ENCODE measurements at places on chromosomes 1 and 21.

- DNase-seq = no peak
Measured at GRCh38 chr1:34303218-34303617, 126.5 kb downstream of the C1orf94 start.

- peak; percentile 58 for DNase-seq
Measured at GRCh38 chr1:86389307-86389706, 6.8 kb downstream of the ODF2L start.

DNA sequence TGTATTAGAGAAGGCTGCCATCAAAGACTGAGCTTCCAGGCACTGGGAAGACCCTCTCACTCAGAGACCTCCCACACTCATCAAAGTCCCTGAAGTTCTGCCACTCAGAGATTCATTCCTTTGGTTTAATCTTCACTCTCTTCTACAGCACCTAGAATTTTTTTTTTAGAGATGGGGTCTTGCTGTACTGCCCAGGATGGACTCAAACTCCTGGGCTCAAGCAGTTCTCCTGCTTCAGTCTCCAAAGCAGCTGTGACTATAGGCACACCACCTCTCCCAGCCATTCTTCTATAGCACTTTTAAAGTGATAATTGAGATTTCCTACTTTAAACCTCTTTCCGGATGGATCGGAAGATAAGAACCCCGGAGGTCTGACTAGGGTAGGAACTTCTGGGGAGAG is 3.7 kb upstream of the HP1BP3 start:
- no peak for DNase-seq

GRCh38 chr1:244181867-244182266 is 130.8 kb downstream of the ZBTB18 start:
- DNase-seq = no peak

DNA sequence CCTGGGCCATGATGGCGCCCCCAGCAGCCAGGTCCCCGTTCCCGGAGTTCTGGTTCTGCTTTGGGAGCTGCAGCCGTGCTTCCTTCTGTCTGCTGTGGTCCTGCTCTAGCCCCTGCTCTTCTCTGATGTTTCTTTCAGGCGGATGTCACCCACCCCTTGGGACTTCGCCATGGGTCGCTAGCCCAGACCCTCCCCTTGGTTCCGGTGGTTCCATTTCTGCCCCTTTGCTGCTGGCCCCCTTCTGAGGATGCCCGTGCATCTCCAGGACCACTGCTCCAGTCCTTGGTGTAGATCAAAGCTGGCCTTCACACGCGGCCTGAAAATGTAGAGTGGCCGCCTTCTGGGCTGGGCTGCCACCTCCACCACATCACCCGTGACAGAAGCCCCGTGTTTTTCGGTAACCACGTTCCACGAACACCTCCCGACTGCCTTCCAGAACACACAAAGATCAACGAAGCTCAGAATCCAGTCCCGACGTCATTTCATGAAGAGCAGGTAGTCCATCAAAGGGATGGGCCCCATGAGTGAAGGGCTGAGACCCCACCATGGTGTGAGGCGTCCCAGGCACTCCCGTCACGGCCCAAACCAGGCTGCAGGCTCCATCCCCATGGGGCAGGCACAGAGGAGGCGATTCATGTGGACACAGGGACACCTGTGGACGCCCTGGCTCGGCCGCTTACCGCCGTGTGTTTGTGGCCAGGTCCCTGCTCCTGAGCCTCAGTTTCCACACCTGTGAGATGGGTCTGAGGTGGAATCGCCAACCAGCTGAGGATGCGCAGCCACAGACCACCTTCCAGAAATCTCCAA is 24.4 kb downstream of the KRTAP10-1 start:
- no peak for DNase-seq

GRCh38 chr1:117010310-117010969 is 8.9 kb downstream of the CD101 start:
- DNase-seq = no peak

DNA sequence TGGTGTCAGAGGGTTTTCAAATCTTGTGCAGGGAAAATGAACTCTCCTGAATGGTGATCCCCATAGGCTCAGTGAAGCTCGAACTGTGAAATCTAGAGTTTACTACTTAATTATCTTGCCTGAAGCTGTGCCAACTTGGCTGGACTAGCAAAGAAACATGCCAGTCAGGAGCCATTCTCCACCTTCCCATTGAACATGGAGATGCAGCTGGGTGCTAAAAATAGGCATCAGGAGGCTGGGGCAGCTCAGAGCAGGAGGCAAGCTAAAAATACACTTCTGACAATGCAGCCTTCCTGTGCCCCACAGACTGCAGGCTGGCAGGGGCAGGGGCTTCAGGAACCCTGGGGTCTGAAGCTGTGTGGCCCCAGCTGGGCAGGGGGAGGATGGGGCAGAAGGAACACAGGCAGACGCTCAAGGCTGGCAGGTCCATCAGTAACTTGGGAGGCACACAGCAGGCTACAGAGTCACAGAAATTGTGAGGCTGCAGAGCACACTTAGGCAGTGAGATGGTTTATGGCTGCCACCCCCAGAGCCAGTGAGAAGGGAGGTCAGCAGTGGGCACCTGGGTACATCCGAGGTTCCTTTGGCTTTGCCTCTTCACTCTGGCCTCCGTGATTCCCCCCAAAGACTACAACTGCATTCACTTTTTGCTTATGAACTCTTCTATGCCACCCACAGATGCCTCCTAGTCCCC is 155.4 kb upstream of the KCND3 start:
- DNase-seq = no peak

- DNase-seq = no peak
Measured at GRCh38 chr1:7528386-7529198, 242.5 kb upstream of the VAMP3 start.

- DNase-seq = no peak
Measured at GRCh38 chr1:7379441-7379971, 391.6 kb upstream of the VAMP3 start.

GRCh38 chr1:173058556-173058955 is 7.8 kb upstream of the TNFSF18 start:
- no peak for DNase-seq

- DNase-seq = no peak
Measured at GRCh38 chr1:29709704-29710280, 473.5 kb downstream of the PTPRU start.

DNA sequence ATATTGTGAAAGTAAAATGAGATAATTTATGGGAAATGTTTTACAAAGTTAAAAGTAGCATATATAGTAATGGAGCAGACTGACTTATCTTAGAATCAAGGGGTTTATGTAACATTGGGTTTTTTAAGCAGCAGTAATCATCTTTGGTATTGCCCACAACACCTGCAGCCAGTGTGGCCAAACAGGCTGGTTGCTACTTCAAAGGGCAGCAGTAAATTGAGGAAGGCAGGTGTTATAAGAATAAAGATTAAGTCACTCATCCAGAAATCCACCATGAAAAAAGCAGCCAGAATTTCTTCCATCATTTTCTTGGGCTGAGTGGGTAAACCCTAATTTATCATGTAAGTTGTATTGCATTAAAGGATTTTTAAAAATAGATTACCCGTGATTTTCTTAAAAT is 16.7 kb downstream of the DYNLT5 start:
- no peak for DNase-seq

GRCh38 chr1:64505944-64506655 is 36.2 kb downstream of the CACHD1 start:
- peak; percentile 49 for DNase-seq

- no peak for DNase-seq
Measured at GRCh38 chr1:8678673-8679394, 138.6 kb downstream of the RERE start.

- peak; percentile 51 for DNase-seq
Measured at GRCh38 chr1:169699707-169700106, 11.7 kb downstream of the SELL start.

- DNase-seq = no peak
Measured at GRCh38 chr1:29514361-29515169, 278.2 kb downstream of the PTPRU start.

GRCh38 chr1:11650331-11650991 is 3.8 kb downstream of the FBXO2 start:
- peak; percentile 76 for DNase-seq

- no peak for DNase-seq
Measured at GRCh38 chr1:210397252-210397651, 68.5 kb downstream of the HHAT start.

GRCh38 chr1:164524810-164525209 is 34.2 kb upstream of the PBX1 start:
- no peak for DNase-seq

GRCh38 chr1:31881688-31882000 is 56.5 kb downstream of the PTP4A2 start:
- no peak for DNase-seq

GRCh38 chr21:42973309-42973990 is 912 bp upstream of the PKNOX1 start:
- DNase-seq = no peak

GRCh38 chr1:175842550-175842949 is 99.2 kb upstream of the TNR start:
- no peak for DNase-seq

GRCh38 chr1:83676106-83676505 is 322.8 kb downstream of the TTLL7 start:
- no peak for DNase-seq

- DNase-seq = no peak
Measured at GRCh38 chr1:21837476-21837875, 25.4 kb downstream of the LDLRAD2 start.

- peak; percentile 46 for DNase-seq
Measured at GRCh38 chr1:115089420-115090185, at the start of gene TSPAN2. TSPAN2 (minus strand) TSS chr1:115089503; CDS start chr1:115089432, 71 bp downstream.

- no peak for DNase-seq
Measured at GRCh38 chr1:10189659-10190058, 20.7 kb upstream of the KIF1B start.

DNA sequence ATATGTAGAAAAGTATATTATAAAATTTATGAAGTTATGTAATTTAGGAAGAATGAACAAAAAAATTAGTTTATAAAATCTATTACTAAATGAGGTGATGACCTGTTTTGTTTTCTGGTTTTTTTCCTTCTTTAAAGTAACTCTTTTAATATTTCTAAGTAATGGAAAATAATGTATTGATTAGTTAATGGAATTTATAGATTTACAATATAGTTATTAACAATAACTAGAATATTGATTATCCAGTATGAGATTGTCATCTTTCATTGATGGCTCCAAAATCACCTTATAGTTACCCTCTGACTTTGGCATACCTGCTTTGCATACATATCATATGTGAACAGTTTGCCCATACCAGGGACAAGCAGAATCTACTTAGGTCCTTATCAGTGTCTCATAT is 23.4 kb downstream of the CAMSAP2 start:
- no peak for DNase-seq

DNA sequence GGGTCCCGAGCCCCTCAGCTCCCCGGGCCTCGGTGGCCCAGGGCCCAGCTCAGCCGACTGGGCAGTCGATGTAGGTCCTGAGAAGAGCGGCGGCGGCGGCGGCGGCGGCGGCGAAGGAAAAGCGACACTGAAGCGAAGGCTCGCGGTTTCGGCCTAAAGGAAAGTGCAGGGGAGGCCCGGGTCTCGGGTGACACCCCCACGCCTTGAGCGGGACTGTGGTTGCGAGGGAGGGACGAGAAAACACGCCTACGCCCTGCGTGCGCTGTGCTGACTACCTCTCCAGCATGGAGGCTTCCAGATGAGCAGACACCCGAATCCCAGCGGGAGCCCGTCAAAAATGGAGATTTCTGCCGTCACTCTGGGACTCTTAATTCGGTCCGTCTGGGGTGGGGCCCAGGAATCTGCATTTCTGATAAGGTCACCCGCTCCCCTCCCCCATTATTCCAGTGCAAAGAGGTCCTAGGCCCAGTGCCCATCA is 31.2 kb downstream of the DNTTIP2 start:
- peak; percentile 68 for DNase-seq

DNA sequence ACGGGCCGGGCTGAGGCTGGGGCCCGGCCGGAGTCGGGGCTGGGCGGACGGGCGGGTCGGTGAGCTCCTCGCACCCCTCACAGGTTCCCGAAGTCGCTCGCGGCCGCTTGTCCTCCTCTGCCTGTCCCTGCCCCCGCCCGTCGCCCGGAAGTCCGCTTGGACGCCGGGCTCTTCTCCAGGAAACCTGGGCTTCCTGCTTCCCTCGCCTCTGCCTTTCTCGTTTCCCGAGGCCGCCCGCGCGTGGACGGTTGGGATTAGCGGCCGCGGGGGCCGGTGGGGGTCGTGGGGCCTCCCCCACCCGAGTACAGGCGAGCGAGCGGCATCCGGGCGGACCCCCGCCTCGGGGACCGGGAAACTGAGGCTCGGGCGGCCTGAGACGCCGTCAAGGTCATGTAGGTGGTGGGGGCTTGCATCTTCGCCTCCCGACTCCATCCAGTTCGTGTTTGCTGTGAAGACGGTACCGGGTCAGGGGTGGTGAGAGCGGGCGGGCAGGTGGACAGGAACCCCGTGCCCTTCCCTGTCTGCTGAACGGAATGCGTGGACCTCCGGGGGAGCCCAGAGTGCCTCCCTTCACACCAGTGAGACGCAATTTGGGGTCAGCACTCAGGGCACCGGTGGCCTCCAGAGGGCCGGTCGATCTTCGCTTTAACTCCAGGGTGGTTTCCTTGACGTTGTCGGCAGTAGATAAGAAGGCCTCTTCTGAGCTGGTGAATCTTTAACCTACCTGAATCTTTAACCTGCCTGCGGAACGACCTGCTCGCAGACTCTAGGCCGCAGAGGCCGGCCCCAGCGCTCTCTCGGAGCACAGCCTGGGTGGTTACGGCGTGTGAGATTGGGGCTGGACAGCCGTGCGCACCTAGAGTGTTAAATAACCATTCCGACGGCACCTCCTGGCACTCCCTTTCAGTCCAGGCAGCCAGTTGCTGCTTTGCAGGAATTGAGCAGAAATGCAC is 686 bp downstream of the ARF1 start:
- DNase-seq = peak; percentile 43

- no peak for DNase-seq
Measured at GRCh38 chr21:45611296-45611695, 32.2 kb upstream of the PCBP3 start.

- no peak for DNase-seq
Measured at GRCh38 chr1:204405988-204406387, 5.6 kb downstream of the PPP1R15B start.

DNA sequence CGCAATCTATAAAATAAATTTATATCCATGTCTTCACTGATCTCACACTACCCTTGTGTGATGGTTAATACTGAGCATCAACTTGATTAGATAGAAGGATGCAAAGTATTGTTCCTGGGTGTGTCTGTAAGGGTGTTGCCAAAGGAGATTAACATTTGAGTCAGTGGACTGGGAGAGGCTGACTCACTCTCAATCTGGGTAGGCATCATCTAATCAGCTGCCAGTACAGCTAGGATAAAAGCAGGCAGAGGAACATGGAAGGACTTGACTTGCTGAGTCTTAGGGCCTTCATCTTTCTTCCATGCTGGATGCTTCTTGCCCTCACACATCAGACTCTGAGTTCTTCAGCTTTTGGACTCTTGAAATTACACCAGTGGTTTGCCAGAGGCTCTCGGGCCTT is 615.4 kb downstream of the AGBL4 start:
- no peak for DNase-seq

GRCh38 chr1:11352816-11353799 is 80.1 kb downstream of the UBIAD1 start:
- DNase-seq = no peak

- DNase-seq = peak; percentile 26
Measured at GRCh38 chr1:21490774-21491487, 18.3 kb upstream of the ALPL start.

DNA sequence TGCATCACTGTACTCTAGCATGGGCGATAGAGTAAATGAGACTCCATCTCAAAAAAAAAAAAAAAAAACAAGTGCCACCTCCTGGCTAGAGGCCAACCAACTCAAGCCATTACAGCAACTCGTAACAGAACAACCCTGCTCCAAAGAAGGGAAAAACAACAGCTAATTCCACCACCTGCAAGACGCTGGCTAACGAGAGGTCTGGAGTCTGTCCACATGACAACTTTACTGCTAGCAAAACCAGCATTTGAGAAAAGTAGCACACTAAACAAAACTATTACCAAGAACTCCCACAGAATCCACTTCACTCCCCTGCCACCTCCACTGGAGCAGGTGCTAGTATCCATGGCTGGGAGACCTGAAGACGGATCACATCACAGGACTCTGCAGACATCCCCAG is 24.1 kb upstream of the EGLN1 start:
- no peak for DNase-seq
